ENCODE measurements at places on chromosomes 4 and X. TPM values are rescaled to one million over a fixed set of nuclear protein-coding genes. Genes with fewer than 3 reads are reported as not detected.

The BRS3 gene
- not detected for total RNA-seq

The ADH7 gene
- total RNA-seq: not detected

GRCh38 chrX:16867947-16868346 is 2.2 kb downstream of the RBBP7 start:
- no peak overlapping the region for H3K27ac ChIP-seq
- no peak for DNase-seq
- peaks cover 8% of the 10 kb centered on the region for H3K4me1 ChIP-seq
- no peaks in the 10 kb centered on the region for H3K36me3 ChIP-seq
- peak overlapping the region; percentile 87 for H3K4me3 ChIP-seq

- H3K4me1 ChIP-seq: no peaks in the 10 kb centered on the region
- H3K27ac ChIP-seq: no peak overlapping the region
- no peak for DNase-seq
- H3K36me3 ChIP-seq: no peaks in the 10 kb centered on the region
- H3K4me3 ChIP-seq: no peak overlapping the region
Observed at GRCh38 chrX:113048896-113049295, 208.3 kb upstream of the AMOT start.

DNA sequence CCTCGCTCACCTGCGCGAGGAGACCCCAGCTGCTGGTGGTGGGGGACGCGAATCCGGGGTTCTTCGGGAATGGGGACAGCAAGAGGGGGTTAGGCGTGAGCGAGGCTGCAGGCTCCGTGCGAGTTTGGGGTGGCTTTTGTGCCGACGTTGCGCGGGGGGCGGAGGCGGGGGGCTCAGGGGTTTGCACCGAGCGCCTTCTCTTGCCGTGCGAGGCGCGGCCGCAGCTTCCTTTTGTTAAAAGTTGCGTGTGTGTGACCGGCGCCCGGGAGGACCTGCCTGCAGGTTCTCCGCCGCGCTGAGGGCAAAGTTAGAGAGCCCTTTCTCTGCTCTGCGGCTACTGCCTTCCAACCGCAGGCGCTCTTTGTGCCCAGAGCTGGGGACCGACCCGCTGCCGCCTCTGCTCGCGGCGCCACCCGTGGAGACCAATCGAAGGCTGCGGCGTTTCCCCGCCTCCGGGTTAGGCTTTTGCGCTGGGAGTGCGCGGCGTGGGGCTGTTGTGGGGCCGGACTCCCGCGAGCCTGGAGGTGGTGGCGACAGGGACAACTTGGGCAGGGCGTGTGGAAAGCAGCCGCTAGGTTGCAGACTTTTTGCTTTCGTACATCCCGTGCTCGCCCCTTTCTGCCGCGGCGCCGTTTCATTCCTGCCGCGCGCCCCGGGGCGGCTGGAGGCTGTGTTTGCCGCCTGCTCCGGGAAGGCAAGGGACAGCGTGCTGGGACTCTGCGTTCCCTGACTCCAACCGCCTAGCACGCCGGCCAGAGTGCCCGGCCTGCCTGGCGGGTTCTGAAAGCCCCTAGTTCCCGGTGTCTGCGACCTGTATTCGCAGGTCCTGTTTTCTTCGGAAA is 716 bp downstream of the KIT start:
- H3K27ac ChIP-seq: no peak overlapping the region
- peaks cover 28% of the 10 kb centered on the region for H3K4me1 ChIP-seq
- DNase-seq: peak; percentile 67
- peaks cover 12% of the 10 kb centered on the region for H3K27me3 ChIP-seq

DNA sequence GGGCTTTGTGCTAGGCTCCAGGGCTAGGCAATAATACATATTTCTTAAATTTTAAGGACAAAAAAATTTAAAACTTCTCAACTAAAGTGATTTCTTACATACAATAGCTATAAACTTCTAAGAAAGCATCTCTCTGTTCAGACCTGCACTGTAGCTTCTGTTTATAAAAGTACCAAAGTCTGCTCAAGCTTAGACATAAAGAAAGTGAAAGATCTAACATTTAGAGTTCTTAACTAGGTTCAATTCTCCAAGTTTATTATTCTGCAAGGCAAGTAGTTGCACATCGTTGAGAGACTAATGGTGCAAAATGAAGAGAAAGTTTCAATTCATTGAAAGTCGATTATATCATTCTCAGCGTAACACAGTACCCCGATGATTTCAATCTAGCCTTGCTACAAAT is 857.4 kb upstream of the HTR2C start:
- DNase-seq: no peak
- H3K27me3 ChIP-seq: no peaks in the 10 kb centered on the region
- no peak overlapping the region for H3K27ac ChIP-seq
- no peak overlapping the region for H3K4me3 ChIP-seq
- H3K36me3 ChIP-seq: no peaks in the 10 kb centered on the region

The GAGE1 gene
- total RNA-seq: not detected

The OTOP1 gene
- not detected for total RNA-seq

DNA sequence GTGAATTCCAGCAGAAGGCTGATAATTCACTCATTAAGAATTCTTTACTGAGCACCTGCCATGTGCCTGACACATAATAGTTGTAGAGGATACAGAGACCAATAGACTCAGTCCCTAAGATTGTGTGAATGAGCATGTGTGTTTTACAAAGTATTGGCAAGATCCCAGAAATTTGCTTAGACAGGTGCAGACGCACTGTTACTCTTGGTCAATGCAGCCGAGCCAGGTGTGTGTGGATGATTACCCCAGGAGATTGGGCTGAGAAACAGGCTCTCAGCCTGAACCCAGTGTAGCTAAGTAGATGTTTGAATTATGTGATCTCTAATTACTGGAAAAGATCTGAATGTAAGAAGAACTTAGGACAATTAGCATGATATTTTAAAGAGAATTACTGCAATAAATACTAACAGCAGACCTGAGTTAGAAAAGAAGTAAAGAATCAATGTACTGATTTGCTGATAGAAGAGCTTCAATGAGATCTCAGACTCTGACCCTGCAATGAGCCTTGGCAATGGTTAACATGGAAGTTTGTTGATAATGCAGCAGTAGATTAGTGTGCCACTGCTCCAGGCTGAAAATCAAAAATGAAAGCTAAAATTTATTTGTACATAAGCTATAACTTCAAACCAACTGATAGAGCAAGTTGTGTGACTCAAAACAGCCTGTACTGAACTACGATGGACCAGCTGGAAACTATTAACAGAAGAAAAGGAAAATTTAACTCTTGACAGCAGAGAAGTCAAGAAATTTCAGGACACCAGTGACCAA is 32.2 kb upstream of the NDST4 start:
- no peak overlapping the region for H3K4me3 ChIP-seq
- DNase-seq: no peak
- H3K27me3 ChIP-seq: no peaks in the 10 kb centered on the region
- H3K36me3 ChIP-seq: no peaks in the 10 kb centered on the region
- no peak overlapping the region for H3K27ac ChIP-seq
- H3K4me1 ChIP-seq: no peaks in the 10 kb centered on the region

- H3K4me1 ChIP-seq: no peaks in the 10 kb centered on the region
- no peak overlapping the region for H3K4me3 ChIP-seq
- H3K36me3 ChIP-seq: no peaks in the 10 kb centered on the region
- no peaks in the 10 kb centered on the region for H3K27me3 ChIP-seq
- H3K27ac ChIP-seq: no peak overlapping the region
Observed at GRCh38 chr4:152646221-152646620, 33.6 kb downstream of the TMEM154 start.

The RAB9B gene
- total RNA-seq: 0.89 TPM

The GLUD2 gene
- 1.6 TPM for total RNA-seq

GRCh38 chr4:42906891-42907759 is 14.6 kb downstream of the GRXCR1 start:
- H3K4me1 ChIP-seq: no peaks in the 10 kb centered on the region
- peak; percentile 6 for DNase-seq
- H3K36me3 ChIP-seq: no peaks in the 10 kb centered on the region
- H3K4me3 ChIP-seq: no peak overlapping the region

DNA sequence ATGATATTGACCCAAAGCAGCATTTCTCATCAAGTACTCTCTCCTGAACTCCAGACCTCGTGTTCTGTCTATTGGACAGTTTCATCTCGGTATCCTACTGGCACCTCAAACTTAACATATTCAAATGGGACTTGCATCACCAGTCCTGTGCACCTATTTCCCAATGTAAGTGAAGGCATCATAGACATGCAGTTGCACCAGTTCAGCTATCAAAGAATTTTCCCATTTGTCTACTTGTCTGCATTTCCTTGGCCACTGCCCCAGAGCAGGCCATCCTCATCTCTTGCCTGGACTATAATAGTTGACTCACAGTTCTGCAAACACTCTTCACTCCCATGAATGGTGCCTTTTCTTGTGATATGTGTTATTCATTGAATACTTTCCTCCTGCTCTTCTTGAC is 11.3 kb upstream of the LIMCH1 start:
- DNase-seq: no peak
- no peak overlapping the region for H3K4me3 ChIP-seq
- H3K27me3 ChIP-seq: no peaks in the 10 kb centered on the region
- H3K27ac ChIP-seq: no peak overlapping the region
- no peaks in the 10 kb centered on the region for H3K4me1 ChIP-seq

GRCh38 chrX:11864171-11864570 is 106.1 kb downstream of the MSL3 start:
- no peaks in the 10 kb centered on the region for H3K36me3 ChIP-seq
- H3K27ac ChIP-seq: no peak overlapping the region
- no peaks in the 10 kb centered on the region for H3K4me1 ChIP-seq
- DNase-seq: no peak
- H3K4me3 ChIP-seq: no peak overlapping the region

The PDCL2 gene
- not detected for total RNA-seq

DNA sequence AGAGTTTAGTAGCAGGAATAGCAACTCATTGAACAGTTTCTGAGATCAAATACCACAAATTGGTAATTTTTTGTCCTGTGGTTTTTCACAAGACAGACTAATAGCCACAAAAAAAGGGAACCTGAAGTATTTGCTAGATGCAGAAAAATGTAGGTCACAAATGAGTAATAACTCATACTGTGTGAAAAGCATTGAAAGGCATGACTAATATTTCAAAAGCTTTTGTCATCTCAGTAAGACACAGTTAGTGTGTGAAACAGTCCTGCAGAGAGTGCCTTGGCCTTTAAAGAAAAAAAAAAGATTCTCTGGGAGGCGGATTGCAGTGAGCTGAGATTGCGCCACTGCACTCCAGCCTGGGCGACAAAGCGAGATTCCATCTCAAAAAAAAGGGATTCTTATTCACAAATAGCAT is 31.4 kb upstream of the SLC25A31 start:
- no peak overlapping the region for H3K4me3 ChIP-seq
- peak; percentile 75 for DNase-seq
- peaks cover 5% of the 10 kb centered on the region for H3K4me1 ChIP-seq
- no peak overlapping the region for H3K27ac ChIP-seq
- H3K27me3 ChIP-seq: no peaks in the 10 kb centered on the region

The TDO2 gene
- not detected for total RNA-seq

- H3K27me3 ChIP-seq: no peaks in the 10 kb centered on the region
- H3K4me3 ChIP-seq: no peak overlapping the region
- H3K36me3 ChIP-seq: no peaks in the 10 kb centered on the region
Observed at GRCh38 chr4:174358829-174359228, 75.1 kb downstream of the CEP44 start.

The GSPT2 gene
- 5.2 TPM for total RNA-seq

GRCh38 chr4:147465461-147465860 is 15.4 kb upstream of the EDNRA start:
- H3K27me3 ChIP-seq: no peaks in the 10 kb centered on the region
- no peak for DNase-seq
- H3K4me3 ChIP-seq: no peak overlapping the region
- no peaks in the 10 kb centered on the region for H3K36me3 ChIP-seq

DNA sequence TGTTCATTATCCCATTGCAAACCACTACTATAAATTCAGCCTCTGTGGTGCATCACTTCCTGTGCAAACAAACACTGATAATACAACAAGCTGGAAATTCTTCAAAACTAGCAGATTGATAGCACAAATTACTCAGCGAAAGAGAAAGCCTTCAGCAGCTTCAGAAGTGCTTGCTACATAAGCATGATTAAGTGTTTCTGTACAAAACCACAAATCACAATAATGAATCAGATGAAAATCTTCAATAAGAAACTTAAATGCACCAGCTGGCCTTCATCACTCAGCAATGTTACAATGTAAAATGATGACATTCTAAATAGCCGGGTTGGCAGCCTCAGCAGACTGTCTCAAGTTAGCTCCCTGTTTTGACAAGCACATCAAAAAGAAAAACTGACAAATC is 262.2 kb downstream of the SPOCK3 start:
- no peak for DNase-seq
- H3K4me3 ChIP-seq: no peak overlapping the region
- H3K36me3 ChIP-seq: no peaks in the 10 kb centered on the region
- no peaks in the 10 kb centered on the region for H3K4me1 ChIP-seq
- H3K27me3 ChIP-seq: no peaks in the 10 kb centered on the region
